ENCODE measurements at places on chromosomes 3 and 15. TPM values are rescaled to one million over a fixed set of nuclear protein-coding genes. Genes with fewer than 3 reads are reported as not detected.

The GOLGA6A gene
- total RNA-seq, result not detected

The MAGI1 gene
- 4.3 TPM for total RNA-seq

The ITGA11 gene
- 0.02 TPM for total RNA-seq

GRCh38 chr3:40869939-40870338 lies 329.4 kb upstream of the CTNNB1 start:
- H3K4me1 ChIP-seq, result no peaks in the 10 kb centered on the region
- H3K36me3 ChIP-seq, result no peaks in the 10 kb centered on the region
- no peak for DNase-seq
- H3K27ac ChIP-seq, result no peak overlapping the region
- H3K27me3 ChIP-seq, result peaks cover 17% of the 10 kb centered on the region
- no peak overlapping the region for H3K4me3 ChIP-seq

DNA sequence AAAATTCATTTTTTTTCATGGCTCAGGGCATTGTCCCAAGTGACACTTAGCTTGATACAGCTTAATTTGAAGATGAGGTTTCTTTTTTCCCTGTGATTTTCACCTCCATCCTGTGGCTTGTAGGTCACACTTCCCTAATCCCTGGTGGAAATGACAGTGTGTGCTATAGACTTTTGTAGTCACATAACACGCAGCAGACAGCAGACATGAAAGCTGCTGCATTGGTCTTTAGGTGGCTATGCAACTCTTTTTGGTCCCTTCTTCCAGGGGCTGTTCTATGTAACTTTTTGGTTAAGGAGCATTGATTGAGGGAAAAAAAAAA lies 38.8 kb downstream of the TRAK1 start:
- H3K27ac ChIP-seq, result no peak overlapping the region
- DNase-seq, result no peak
- peaks cover 9% of the 10 kb centered on the region for H3K36me3 ChIP-seq

GRCh38 chr15:82763361-82764116 lies 42.3 kb downstream of the FSD2 start:
- H3K27ac ChIP-seq, result no peak overlapping the region
- no peak for DNase-seq
- H3K4me3 ChIP-seq, result no peak overlapping the region
- no peaks in the 10 kb centered on the region for H3K27me3 ChIP-seq
- peaks cover 21% of the 10 kb centered on the region for H3K36me3 ChIP-seq

- H3K27me3 ChIP-seq, result no peaks in the 10 kb centered on the region
- peak overlapping the region; percentile 29 for H3K27ac ChIP-seq
- peaks cover 3% of the 10 kb centered on the region for H3K36me3 ChIP-seq
- no peak for DNase-seq
Observed at GRCh38 chr3:71984843-71985613, 200.1 kb upstream of the PROK2 start.

DNA sequence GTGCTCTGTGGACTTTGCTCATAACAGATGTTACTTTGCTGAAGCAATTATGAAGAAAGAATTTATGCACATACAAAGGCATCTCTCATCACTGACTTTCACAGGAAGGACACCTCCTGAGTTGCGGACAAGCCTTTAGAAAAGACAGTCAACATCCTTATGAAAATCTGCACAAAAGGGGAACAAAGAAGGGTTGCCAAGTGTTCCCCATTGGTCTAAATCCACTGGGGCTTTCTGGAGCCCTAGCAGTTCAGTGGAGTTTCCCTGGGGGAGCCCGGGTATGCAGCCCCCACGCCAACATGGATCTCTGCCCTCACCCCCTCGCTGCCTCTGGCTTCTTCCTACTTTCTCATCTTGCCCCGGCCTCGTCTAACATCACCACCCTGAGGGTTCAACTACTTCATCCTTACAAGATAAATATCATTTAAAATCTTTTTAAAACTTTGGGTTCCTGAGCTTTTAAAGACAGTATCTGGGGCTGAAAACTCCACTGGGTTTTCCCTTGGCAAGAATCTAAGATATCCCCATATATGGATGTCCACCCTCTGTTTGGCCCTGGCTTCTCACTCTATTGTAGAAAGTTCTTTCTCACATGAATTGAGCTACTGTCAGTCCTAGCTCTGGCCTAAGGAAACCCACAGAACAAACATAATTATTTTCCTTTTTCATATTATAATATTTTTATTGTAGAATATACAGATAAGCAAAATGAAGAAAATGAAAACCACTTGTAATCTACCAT lies 207.9 kb upstream of the RGMA start:
- no peak overlapping the region for H3K27ac ChIP-seq
- no peaks in the 10 kb centered on the region for H3K4me1 ChIP-seq
- no peak overlapping the region for H3K4me3 ChIP-seq
- H3K36me3 ChIP-seq, result no peaks in the 10 kb centered on the region
- peaks cover 15% of the 10 kb centered on the region for H3K27me3 ChIP-seq

DNA sequence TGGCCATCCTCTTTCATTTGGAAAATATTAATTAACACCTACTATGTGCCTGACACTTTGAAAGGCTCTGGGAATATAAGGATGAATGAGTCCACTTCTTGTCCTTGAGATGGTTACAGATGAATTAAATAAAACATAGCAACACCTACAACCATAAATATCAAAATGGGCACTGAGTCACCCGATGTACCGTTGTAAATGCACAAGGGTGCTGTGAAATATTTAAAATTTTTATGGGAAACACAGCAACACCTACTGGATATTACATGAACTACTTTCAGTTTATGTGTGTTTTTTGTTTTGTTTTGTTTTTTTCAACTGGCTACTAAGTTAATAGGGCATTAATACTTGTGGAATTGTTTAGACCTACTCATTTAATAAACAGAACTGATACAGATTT lies 239.0 kb upstream of the NAALADL2 start:
- H3K36me3 ChIP-seq, result no peaks in the 10 kb centered on the region
- H3K27me3 ChIP-seq, result no peaks in the 10 kb centered on the region
- no peak overlapping the region for H3K27ac ChIP-seq
- DNase-seq, result no peak
- no peaks in the 10 kb centered on the region for H3K4me1 ChIP-seq

DNA sequence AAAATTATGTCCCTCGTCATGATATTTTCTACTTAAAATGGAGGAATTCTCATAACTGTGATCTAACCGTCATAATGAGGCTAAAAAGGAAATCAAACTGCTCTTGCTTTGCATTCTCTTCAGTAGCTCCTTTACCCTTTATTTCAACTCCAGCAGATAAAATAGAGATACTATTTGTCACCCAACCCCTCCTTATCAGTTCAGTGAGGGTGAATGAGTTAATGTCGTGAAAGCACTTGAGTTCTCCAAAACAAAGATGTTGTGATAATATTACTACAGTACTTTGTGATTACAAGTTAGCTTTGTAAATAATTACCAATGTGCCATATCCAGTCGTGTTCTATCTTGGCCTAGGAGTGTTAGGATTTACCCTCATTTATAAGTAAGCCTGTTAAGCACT lies 63.4 kb upstream of the ANKRD28 start:
- H3K27ac ChIP-seq, result no peak overlapping the region
- H3K4me3 ChIP-seq, result peak overlapping the region; percentile 78
- DNase-seq, result no peak
- H3K27me3 ChIP-seq, result peaks cover under 1% of the 10 kb centered on the region
- H3K36me3 ChIP-seq, result peaks cover 11% of the 10 kb centered on the region

GRCh38 chr3:139577909-139578308 lies 38.4 kb upstream of the RBP1 start:
- H3K4me3 ChIP-seq, result no peak overlapping the region
- H3K4me1 ChIP-seq, result no peaks in the 10 kb centered on the region
- DNase-seq, result no peak
- H3K27ac ChIP-seq, result no peak overlapping the region
